Heart right ventricle (tissue), 16 donors: ENCODE measurements at places on chromosomes 16 and 17.

DNA sequence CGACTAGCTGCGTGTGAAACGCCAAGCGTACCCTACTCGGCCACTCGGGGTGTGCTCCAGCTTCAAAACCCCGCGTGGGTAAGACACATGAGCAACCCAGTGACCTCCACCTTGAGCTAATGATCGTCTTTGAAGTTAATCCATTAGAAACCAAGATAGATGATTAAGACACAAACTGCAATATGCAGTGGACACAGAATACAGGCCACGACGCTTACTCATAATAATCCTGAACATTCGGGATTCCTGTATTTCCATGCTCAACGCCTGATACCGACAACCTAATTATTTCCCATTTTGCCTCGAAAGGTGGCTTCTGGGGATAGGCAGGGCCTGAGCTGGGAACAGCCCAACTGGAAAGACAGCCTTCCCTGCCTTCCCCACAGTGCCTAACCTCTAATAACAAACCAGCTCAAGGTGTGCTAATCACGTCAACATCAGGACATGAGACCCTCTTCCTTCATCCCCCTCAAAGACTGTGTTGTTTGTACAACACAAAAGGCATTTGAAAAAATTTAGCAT lies 504 bp upstream of the COPRS start:
- DNase-seq: no peak

- no peak for DNase-seq
These were observed 611.4 kb upstream of the CDH5 start for GRCh38 chr16:65754820-65755691.

DNA sequence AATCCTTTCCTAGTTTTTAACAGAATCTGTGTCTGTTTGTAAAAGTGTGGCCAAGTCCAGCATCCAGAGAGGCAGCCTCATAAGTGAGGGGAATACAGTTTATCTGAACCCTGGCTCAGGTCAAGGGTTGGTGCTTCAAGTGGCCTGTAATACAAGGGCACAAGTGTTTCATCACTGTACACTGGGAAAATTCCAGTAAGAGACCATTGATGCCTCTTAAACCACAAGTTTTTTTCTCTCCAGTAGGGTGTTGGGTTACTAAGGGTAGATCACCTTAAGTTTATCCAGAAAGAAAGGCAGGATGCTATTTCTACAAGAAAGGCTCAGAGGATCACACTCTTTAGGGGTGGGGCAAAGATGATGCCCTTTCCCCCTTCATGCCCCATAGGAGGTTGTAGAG lies 96.7 kb downstream of the CDYL2 start:
- no peak for DNase-seq

DNA sequence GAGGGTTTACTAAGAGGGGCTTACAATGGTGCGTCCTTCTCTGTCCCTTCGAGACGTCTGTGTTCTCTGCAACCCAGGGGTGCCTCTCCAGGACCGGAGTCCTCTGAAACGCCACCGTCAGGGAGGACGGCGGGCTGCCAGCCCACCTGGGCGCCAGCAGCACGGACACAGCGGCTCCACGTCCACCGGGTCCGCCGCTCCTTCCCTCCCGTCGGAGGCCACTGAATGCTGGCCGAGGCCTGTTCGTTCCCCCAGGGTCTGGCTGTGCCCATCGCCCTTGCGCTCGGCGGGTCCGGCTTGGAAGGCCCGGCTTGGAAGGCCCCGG lies 403 bp downstream of the TEPSIN start:
- DNase-seq: no peak
